ENCODE measurements at places on chromosomes 5 and 9.

DNA sequence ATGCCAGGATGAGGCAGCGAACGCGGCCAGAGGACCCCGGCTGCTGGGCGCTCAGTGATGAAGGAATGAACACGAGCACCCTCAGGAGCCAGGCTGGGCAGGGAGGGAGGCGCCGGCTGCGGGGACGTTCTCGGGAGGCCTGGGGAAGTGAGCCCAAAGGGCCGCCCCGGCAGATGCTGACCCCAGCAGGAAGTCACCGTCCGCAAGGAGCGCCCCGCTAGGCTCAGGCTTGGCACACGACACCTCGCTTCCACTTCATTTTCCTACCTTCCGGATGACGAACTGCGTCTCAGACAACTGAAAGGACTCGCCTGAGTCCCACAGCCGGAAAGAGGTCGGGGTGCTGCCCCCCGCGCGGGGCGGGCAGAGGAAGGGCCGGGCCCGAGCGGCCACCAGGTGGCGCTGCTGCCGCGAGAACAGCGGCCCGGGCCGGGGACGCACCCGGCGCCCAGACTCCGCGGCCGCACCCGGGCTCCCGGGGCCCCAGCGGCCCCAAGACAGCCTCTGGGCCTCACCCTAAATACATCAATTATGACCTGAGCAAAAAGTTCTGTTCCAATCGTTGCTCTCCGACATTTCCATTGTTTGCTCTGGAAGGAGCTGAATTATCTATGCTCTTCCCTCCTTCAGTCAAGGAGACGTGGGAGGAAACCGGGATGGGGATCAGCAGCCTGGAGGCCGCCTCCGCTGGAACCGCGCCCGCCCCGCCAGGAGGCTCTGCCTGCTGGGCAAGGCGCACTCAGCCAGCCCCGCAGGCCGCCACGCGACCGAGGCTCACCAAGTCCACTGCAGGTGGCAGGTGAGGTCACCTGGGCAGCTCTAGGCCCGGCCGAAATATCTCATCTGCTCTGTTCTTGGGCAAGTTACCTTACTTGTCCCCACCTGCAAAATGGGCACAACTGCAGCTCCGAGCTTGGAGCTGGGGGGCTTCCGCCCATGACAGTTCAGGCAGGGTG is 107.0 kb downstream of the ZNF354C start:
- peak; percentile 76 for DNase-seq

GRCh38 chr5:77285251-77285841 is 74.9 kb downstream of the PDE8B start:
- no peak for DNase-seq

- DNase-seq, result peak; percentile 41
Observed at GRCh38 chr5:109247986-109248385, 161.8 kb downstream of the PJA2 start.

- no peak for DNase-seq
Observed at GRCh38 chr9:133788045-133788818, 50.1 kb upstream of the SARDH start.

- no peak for DNase-seq
Observed at GRCh38 chr9:95756986-95757385, 118.5 kb upstream of the ERCC6L2 start.

GRCh38 chr5:122586351-122586750 is 188.5 kb upstream of the SNX2 start:
- DNase-seq, result no peak

GRCh38 chr5:174793684-174794328 is 69.4 kb downstream of the MSX2 start:
- DNase-seq, result peak; percentile 51

- no peak for DNase-seq
Observed at GRCh38 chr9:34522091-34522887, 501 bp downstream of the ENHO start.

DNA sequence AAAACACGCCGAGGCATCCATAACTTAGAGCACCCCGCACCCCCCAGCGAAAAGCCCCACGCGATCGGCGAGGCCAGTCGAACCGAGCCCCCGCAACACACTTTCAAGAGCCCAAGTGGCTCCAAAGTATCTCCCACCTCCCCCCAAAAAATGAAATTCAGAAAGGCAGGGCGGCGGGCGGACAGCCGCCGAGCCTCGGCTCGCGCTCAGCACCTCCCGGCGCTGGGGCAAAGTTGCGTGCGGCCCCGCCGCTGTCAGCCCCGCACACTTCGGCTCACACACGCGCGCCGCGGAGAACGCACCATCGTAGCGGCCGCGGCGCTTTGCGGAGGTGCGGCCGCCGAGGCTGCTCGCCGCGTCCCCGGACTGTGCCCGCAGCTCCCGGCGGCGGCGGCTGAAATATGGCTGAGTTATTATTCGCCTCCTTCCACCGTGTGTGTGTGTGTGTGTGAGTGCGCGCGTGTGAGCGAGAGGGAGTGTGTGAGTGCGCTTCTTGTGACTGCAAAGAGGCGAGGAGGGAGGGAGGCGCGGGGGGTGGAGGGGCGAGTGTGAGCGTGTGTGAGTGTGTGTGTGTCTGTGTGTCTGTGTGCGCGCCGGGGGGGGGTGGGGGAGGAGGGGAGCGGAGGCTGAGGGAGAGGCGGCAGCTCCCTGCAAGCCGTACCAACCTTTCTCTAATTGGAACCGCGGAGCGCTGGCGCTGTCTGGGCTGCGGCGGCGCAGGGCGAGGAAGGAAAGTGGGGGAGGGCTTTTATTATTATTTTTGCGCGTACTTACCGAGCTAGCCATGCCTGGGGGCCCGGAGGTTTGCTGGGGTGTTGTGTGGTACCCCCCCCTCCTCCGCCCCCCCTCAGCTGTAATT is 599 bp downstream of the MLLT3 start:
- peak; percentile 46 for DNase-seq

GRCh38 chr5:150215979-150216944 is 26.4 kb downstream of the SLC6A7 start:
- DNase-seq, result no peak

GRCh38 chr9:123945532-123945931 is 15.6 kb upstream of the DENND1A start:
- no peak for DNase-seq

GRCh38 chr5:3853362-3853761 is 257.7 kb downstream of the IRX1 start:
- DNase-seq, result no peak

DNA sequence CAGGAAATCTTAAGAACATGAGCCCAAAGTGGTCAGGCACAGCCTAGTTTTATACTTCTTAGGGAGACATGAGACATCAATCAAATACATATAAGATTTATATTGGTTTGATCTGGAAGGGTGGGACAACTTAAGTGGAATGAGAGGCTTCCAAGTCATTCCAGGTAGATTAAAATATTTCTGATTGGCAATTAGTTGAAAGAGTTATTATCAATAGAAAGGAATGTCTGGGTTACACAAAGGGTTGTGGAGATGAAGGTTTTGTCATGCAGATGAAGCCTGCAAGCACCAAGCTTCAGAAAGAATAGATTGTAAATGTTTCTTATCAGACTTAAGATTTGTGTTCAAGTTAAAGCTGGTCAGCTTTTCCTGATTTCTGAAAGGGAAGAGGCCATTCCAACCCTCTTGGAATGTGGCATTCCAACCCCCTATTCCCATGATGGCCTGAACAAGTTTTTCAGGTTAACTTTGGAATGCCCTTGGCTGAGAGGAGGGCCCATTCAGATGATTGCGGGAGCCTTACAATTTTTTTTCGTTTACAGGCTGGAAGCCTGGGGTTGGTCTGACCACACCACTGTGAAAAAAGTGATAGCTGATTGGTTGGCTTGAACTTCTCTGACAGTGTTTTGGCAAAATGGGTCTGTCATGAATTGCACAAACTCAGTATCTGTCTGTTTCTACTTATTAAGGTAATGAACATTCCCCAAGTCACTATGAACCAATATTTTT is 245.6 kb upstream of the RAI14 start:
- no peak for DNase-seq

GRCh38 chr5:127229185-127229889 is 61.3 kb upstream of the MEGF10 start:
- peak; percentile 84 for DNase-seq

GRCh38 chr5:168128111-168128510 is 163.3 kb upstream of the WWC1 start:
- no peak for DNase-seq

DNA sequence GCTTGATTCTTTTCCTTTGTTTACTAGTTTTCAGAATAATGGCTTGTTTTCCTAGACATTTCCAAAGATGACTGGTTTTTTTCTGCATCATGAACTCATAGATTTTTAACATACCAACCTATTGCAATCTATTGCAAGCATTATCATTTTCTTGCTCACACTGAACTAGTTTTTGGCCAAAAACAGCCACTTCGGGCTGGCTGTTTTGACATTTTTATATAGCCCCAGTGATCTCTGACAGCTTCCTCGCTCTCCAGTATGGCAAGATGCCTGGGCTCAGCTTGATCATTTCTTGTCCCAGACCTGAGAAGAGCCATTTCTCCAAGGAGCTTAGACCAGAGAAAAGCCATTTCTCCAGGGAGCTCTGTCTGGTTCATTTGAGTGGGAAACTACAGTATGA is 94.3 kb upstream of the MAMDC2 start:
- DNase-seq, result no peak

DNA sequence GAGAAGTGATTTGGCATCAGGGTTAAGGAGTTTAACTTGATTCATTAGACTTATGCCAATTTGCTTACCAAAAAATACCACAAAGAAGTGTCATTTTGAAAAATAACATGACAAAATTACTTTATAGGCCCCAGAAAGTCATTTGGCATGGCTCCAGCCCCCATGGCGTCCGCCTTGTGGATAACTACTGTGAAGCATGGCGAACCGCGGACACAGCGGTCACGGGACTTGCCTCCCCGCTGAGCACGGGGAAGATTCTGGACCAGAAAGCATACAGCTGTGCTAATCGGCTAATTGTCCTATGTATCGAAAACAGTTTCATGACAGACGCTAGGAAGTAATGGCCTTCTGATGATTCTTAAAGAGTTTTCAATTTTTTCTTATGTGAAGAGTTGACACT is 35.4 kb upstream of the TGFBR1 start:
- no peak for DNase-seq

DNA sequence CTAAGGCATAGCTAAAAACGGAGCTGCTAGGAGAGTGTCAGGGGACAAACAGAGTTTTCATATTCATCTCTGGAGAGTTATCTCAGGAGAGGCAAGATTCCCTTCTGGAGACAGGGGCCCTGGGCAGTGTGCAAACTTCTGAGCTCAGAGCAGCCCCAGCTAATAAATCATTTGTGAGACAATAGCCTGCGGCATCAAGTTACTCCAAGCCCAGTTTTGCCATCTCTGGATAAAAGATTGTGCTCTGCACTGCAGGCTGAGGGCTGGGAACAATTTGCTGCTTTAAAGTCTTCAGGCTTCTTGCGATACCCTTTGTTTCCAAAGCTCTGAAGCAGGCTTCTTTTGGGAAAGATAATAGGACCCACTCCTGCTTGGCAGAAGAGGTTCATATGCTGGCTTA is 164.3 kb upstream of the BRINP1 start:
- DNase-seq, result no peak

GRCh38 chr5:122153774-122154173 is 24.4 kb downstream of the ZNF474 start:
- no peak for DNase-seq

GRCh38 chr5:15132816-15133405 is 261.3 kb upstream of the ANKH start:
- no peak for DNase-seq

DNA sequence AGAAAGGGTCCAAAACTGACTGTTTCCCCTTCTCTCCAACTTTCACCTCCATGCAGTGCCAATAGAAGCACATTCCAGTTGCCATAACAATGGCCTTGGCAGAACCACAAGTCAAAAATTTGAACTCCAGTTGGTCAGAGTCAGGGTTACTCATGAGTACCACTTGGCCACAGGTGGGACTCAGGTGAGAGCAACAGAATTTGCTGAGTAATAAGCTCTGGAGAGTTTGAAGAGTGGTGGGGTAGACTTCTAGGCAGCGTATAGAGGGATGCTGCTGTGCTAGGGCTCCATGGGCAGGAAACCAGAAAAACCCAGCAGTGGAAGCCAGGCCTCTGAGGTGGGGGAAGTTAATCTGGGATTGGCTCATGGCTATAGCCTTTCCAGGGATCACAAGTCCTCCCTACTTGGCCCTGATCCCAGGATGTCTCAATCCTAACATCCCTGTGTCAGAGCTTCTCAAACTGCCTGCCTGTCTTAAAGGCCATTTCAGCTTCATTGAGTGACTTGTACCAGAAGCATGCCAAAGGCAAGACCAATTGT is 30.2 kb downstream of the SNX18 start:
- DNase-seq, result peak; percentile 24

DNA sequence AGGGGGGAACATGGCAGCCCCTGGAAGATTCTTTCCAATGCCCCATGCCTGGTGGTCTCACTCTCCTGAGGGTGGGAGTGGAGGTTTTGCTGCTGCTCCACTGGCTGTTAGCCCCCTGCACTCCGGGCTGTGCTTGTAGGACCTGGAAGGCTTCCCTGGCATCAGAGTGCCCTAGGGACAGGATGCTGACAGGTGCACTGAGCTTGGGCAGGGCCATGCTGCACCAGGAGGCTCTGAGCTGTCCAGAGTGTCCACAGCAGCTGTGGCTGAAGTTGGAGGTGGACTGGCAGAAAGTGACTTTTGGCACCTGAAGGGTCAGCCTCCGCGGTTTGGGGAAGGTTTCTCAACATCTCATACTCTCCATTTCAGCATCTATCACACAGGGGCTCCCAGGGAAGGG is 249.1 kb downstream of the GADD45G start:
- no peak for DNase-seq

DNA sequence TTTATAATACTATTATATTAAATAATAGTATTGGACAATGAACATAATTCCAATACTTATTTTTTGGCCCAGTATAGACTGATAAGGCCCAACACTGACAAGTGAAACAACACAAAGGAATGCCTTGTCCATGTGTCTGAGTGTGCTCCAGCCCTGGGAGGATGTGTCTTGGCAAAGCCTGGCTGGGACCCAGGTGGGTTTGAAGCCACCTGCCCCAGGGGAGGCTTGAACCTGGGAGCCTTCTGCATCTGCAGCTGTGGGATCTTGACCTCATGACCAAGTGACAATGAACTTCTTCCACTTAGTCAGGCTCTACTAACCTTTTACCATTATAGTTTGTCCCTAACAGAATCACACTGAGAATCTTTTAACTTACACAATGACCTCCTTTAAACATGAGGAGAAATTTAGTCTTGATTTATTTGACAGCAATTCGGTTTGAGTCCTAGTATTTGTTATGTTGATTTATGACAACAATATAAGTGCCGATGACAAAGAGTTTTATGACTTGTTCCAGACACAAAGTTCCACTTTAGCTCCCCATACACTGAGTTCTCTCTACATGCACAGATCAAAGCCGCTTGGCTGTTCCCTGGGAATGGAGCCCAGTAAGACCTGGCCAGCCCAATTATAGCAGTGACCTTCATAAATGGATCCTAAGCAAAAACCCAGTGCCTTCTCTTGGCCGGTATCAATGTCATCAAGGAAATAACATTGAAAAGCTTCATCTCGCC is 294.5 kb downstream of the CTNND2 start:
- no peak for DNase-seq

GRCh38 chr9:22425551-22425950 is 21.1 kb upstream of the DMRTA1 start:
- no peak for DNase-seq

DNA sequence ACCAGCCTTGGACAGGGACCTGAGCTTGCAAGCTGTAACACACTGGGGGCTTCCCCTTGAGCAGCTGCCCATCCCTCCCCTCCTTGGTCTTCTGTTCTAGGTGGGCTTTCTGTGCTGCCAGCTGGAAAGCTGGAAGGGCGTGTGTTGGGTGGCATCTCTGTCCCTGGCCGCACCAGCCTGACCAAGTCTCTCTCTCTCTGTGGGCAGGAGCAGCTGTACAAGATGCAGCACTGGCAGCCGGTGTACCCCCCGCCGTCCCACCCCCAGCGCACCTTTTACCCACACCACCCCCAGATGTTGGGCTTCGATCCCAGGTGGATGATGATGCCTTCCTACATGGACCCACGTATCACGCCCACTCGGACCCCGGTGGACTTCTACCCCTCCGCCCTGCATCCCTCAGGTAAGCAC is 32.1 kb upstream of the POMT1 start:
- no peak for DNase-seq

All from suppressor macrophage (primary cell).